ELR (cell line): ENCODE measurements at places on chromosomes 5 and 9.
A peak's percentile ranks its signal among the peaks of the same experiment; 100 is the strongest.

DNA sequence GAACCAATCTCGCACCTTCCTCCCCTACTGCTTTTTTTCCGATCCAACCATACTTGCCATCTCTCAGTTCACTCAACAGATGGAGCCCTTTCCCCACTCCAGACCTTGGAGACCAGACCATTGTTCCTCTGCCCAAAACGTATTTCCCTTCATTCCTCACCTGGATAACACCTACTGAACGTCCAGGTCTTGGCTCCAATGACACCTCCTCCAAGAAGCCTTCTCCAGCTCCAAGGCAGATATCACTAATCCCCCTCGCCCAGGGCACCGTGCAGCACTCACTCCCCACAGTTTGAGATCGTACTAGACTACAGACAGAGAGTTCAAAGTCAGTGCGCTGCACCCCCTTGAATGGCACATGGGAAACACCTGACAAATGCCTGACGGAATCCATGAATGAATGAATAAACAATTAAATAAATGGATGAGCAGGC lies 47.1 kb upstream of the AKNA start:
- DNase-seq: peak; percentile 59

DNA sequence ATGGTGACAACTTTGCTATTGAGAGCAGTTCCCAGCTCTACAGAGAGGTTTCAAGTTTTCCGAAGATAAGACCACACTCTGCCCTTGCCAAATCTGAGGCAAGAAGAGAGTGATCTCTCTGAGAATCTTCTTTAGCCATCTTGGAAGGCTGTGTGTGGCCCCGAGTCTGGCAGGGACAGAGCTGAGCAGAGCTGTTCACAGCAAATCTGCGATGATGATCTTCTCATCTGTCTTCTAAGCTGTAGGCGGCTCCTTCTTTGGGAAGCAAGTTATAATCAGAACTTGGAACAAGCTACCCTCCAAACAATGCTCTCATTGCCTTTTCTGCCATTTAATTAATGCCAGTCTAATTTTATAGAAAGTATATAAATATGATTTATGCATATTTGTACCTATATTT lies 379.0 kb upstream of the MEF2C start:
- no peak for DNase-seq

GRCh38 chr5:39678534-39678933 lies 253.8 kb upstream of the DAB2 start:
- no peak for DNase-seq

DNA sequence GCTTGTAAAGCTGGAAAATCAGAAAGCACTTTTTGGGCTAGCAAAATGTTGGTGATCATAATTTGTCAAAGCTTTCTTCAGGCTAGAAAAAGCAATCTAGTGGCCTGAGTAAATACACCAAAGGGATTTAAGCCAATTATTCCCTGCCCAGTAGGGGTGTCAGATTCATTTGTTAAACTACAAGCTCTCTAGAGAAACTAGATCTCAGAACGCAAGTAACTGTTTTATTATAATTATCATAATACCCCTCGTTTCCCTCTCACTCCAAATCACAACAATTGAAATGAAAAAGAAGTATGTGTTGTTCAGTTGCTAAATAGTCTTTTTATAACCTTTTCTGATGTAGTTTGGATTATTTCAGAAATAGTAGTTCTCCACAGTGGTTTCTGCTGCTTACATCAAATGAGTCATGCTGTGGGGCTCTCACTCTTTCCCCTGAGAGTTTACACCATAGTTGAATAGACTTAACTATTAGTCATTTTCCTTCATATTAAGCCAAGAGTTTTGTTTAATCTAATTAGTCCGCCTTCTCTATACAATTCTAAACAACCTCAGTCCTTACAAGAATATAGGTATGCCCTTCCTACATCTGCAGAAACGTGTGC lies 918.6 kb upstream of the DMAC1 start:
- no peak for DNase-seq

- no peak for DNase-seq
Measured at GRCh38 chr5:149700347-149700746, 29.8 kb upstream of the PPARGC1B start.

DNA sequence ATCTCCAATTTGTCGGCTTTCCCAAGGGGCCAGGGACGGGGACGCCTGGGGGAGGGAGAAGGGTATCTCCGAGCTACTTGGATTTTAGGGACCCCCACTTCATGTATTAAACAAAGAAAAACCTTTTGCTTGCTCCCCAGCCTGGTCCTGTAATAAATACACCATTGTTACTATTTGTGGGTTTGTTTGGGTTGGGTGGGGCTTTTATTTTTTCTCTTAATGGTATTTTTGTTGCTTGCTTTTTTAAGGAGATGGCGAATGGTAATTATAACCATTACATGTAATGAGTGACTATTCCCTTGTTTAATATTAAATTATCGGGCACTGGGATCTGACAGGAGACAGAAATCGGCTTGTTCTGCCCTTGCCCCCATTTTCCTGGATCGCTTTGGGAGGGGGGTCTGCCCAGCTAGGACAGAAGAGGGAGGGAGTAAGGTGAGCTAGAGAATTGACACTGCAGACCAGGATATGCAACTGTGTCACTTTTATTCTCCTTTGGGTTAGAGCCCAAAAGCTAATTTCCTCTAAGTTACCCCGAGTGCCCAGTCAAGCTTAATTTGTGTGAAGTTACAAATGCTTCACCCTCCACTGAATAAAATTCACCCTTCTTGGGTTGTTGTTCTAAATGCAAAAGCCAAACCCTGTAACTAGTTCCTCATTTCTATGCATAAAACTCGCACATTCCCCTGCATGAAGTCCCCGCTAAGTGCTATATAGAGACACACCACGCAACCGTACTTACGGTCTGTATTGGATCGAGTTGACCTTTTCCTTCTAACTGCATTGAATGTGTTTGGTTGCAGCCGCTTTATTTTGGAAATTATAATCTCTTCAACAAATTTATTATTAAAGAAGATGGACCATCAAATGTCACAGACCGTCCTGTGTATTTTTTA lies 1.6 kb upstream of the ZNF608 start:
- DNase-seq: no peak
